ENCODE measurements at places on chromosomes 2 and 18. TPM values are rescaled to one million over a fixed set of nuclear protein-coding genes. Genes with fewer than 3 reads are reported as not detected.

- DNase-seq, result no peak
These were observed 1.1 kb upstream of the LINC00305 start for GRCh38 chr18:64149916-64150438.

ALK gene
- 0.04 TPM for polyA plus RNA-seq

GRCh38 chr2:9002313-9002636, 1.2 kb downstream of the MBOAT2 start:
- DNase-seq, result peak; percentile 9

DNA sequence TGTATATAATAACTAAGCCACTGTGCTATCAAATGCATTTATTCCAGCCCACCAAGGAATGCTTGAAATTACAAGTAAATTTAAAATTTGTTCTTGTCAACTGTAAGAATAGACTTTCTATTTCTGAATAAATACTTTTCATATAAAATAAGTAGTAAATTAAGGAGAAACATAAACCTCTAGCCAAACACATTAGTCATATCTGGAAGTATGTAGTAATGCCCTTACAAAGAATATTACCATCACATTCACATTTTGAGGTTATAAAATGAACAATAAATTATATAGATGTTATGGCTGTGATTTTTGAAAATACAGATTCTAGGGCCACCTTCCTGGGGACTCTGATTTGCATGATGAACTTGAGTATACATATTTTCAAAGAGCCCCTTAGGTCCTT, 54.7 kb downstream of the SERPINB7 start:
- DNase-seq, result no peak

DNA sequence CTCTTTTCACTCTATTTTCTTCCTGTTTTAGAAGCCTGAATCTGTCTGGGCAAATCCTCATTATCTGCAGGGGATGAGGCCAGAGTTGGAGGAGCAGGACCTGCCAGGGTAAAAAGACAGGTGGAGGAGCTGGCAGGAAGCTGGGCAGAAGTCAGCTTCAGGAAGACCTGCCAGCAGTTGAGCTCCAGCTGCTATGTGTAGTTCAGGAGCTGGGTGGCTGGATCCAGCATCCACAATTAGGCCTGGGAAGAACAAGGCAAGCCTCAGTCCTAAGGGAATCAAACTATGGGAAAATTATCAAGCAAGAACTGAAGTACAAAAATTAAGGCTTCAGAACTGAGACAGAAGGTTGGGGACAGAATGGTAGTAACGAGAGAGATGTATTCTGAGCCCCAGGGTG, 174.0 kb downstream of the MREG start:
- no peak for DNase-seq

TUBA4B gene
- polyA plus RNA-seq, result 0.67 TPM

HNMT gene
- 22.8 TPM for polyA plus RNA-seq

GRCh38 chr2:220948579-220948978, 623.5 kb downstream of the EPHA4 start:
- DNase-seq, result no peak

RAB17 gene
- polyA plus RNA-seq, result 533 TPM

DNA sequence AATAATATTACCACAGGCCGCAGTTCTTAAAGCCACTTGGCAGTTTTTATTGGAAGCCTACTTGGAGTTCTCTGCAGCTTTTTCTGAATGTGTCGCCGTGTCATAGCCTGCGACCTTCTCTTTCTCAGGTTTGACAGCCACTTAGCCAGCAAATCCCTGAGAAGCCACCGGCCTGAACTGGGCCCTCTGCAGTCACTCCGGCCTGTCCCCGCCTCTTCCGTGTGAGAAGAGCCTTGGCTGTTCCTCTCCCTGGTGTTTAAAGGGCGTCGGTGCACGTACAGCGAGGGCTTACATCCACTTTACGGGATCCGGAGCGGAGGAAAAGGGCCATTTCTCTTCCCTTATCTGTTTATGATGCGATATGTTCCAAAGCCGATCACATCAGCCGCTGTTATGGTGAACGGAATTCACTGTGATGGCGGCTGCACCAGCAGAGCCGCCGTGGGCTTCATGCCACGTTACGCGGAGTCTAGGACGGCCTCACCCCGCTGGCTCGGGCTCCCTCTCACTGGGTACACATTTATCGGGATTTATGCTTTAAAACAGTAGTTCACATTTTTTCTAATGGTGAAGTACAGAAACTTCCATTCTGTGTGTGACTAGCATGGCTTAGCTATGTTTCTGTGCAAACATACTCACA, 66.8 kb downstream of the GBX2 start:
- no peak for DNase-seq

DNA sequence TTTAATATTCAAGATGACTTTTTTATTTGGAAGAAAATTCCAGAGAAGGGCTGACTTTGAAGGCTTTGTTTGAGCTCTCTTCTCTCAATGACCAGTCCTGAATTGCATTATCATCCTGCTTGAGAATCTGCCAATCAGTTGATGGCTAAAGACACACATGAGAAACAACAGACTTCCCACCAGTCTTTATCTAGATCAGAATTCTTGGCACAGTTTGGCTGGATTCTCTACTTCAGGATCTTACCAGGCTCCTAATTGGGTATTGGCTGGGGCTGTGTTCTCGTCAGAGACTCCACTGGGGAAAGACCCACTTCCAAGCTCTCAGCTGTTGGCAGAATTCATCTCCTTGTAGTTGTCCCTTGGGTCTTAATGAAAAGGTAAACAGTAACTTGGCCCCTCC, 86.0 kb downstream of the WDSUB1 start:
- DNase-seq, result no peak

GLS gene
- polyA plus RNA-seq, result 54.1 TPM

DNA sequence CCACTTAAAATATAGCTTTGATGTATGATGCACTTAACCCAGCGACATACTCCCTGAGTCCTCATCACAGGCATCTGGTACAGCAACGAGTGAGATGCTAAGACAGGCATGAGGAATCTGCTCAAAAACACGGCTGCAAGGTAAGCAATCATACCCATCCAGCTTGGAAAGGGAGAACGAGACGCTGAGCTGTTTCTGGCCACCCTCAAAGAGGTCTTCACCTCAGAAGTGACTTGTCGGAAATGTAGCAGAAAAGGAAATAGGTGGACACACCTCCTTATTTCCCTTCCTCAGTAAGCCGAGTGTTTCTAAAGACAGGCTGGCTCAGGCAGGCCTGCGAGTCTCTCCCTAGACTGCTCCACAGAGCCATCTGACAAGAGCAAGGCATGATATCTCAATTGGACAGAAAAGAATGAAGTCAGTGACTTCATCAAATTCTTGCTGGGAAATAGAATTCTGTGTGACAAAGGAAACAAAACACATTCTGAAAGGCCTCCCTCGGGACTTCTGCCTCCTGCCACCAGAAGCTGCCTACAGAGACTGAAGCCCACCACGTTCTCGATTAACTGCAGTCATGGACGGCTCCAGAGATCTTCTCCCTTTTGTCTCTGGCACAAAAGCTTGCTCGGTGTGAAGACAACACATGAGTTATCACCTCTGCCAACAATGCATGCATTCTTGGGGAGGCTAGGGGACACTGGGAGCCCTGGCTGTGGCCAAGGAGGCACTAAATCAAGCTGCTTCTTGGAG, 84.3 kb downstream of the UXS1 start:
- no peak for DNase-seq

C2orf72 gene
- 7.6 TPM for polyA plus RNA-seq

GRCh38 chr2:172293952-172294351, 133.4 kb upstream of the ITGA6 start:
- DNase-seq, result peak; percentile 68

GRCh38 chr2:147242445-147242844, 602.4 kb upstream of the ACVR2A start:
- no peak for DNase-seq

PIK3C3 gene
- 42.0 TPM for polyA plus RNA-seq

GRCh38 chr2:45678791-45679348, 27.4 kb downstream of the PRKCE start:
- DNase-seq, result no peak

DNA sequence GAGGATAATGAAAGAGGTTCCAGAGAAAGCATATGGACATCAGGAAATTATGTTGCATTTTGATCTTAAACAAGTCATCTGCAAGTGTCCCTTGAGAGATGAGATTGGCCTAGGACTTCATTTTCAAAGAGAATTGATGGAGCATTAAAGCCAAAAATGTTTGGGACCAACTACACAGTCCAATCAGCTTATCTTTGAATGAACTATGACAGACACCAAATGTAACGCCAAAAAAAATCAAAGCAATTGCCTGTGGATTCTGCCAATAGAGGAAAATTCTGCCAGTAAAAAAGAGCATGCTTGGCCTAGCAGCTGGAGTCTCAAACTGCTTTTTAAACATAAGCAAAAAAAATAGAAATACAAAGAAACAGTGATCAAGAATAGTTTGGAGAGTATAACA, 594.5 kb upstream of the CHAC2 start:
- no peak for DNase-seq

- peak; percentile 74 for DNase-seq
These were observed 16.9 kb upstream of the ZCCHC2 start for GRCh38 chr18:62505669-62506494.

KIF5C gene
- 0.54 TPM for polyA plus RNA-seq

NOL4 gene
- 0.21 TPM for polyA plus RNA-seq

GRCh38 chr2:45960057-45960863, 308.8 kb downstream of the PRKCE start:
- DNase-seq, result peak; percentile 92

MARCO gene
- 0.03 TPM for polyA plus RNA-seq

TEKT4 gene
- polyA plus RNA-seq, result not detected

GRCh38 chr2:43764086-43764705, 9.6 kb upstream of the DYNC2LI1 start:
- DNase-seq, result peak; percentile 81

GRCh38 chr2:58895857-58896256, 654.7 kb upstream of the FANCL start:
- no peak for DNase-seq

- DNase-seq, result no peak
These were observed 51.4 kb upstream of the TMEM87B start for GRCh38 chr2:112003576-112004252.

GRCh38 chr2:159564081-159564480, 52.3 kb downstream of the BAZ2B start:
- no peak for DNase-seq

CDH20 gene
- 0.12 TPM for polyA plus RNA-seq

- no peak for DNase-seq
These were observed 179.1 kb downstream of the RDH14 start for GRCh38 chr2:18381386-18381785.

GRCh38 chr2:65901756-65902155, 469.4 kb upstream of the SPRED2 start:
- DNase-seq, result no peak

ARHGAP28 gene
- polyA plus RNA-seq, result 1.6 TPM
